ENCODE measurements at places on chromosomes 6 and 20.

GRCh38 chr6:155158030-155158843 is 105.6 kb upstream of the CLDN20 start:
- no peak for DNase-seq

- no peak for DNase-seq
These were observed 83.3 kb downstream of the RCAN2 start for GRCh38 chr6:46407776-46408530.

GRCh38 chr20:17129089-17129488 is 97.8 kb upstream of the PCSK2 start:
- no peak for DNase-seq

- DNase-seq: no peak
These were observed 67.2 kb downstream of the RPP40 start for GRCh38 chr6:4936681-4937041.

GRCh38 chr6:85002847-85003246 is 238.4 kb upstream of the TBX18 start:
- DNase-seq: no peak

DNA sequence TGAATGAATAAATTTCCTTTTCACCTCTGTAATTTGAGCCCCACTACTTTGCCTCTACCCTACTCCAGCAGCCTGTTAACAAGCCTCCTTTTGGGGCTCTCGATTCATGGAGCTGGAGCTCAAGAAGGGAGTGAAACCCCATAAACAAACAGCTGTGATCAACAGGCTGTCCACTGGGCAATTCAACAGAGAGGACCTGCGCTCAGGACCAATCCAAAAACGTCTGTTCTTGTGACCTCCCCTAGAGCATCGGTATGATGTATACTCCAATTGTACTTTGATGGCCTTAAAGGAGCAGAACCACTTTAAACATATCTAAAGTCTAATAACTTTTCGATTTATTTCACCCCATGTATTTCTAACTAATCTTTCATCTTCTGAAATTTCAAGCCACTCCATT is 37.4 kb downstream of the HIVEP2 start:
- DNase-seq: no peak

DNA sequence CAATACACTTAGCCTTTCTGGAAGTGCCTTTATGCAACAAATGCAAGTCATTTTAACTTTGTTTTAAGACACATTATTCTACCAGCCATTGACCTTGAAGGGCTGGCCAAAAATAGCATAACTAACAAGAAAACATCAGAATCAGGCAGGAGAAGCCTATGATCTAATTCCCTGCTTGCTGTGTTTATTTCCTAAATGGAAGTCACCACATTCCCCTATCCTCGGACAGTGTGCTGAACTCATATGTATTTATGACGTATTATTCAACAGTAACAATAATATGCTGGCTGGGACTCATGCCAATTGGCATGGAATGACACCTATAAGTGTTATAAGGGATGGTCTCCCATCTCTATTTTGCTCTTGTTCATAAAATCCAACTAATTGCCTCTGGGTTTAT is 140.7 kb downstream of the MAP3K7 start:
- DNase-seq: no peak

GRCh38 chr6:169884158-169884557 is 132.7 kb downstream of the ERMARD start:
- no peak for DNase-seq

DNA sequence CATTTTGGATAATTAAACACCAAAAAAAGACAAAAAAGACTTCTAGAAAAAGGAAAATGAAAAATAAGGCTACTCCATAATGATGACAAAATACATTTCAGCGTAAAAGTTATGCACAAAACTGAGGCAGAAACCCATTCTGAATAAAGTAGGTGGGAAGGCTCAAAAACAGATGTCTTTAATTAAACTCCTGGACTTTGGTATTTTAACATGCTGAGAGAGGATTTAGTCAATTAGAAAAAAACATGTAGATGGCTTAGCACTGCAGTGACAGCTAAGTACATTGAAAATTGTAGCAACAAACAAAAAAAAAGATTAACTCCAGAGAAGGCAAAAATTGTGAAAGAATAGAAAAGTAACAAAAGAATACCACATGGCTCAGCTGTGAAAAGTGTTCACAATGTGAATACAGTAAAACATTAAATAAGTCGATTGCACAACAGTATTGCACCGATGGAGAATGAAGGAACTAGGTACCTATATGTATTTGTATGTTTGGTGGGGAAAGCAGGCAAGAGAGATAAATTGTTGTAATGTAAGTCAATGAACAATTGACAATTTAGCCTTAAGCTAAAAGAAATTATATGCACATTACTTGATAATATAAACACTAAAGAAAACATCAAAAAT is 59.5 kb downstream of the TBC1D32 start:
- no peak for DNase-seq

GRCh38 chr6:132919045-132919860 is 104.9 kb downstream of the RPS12 start:
- no peak for DNase-seq

- DNase-seq: no peak
These were observed 45.1 kb downstream of the FNDC1 start for GRCh38 chr6:159214281-159214680.
